Activated CD4-positive, alpha-beta T cell treated with anti-CD3 and anti-CD28 coated beads, Interleukin-10, Interleukin-2, amounts not matched to agents 100 ng/mL and 50 ng/mL, durations not matched to agents 16 hours and 8 hours (primary cell): ENCODE measurements at places on chromosomes 16 and 17.
A peak's percentile ranks its signal among the peaks of the same experiment; 100 is the strongest.

- DNase-seq: peak; percentile 92
These were observed 7.5 kb downstream of the UBE2Z start for GRCh38 chr17:48915459-48916282.

DNA sequence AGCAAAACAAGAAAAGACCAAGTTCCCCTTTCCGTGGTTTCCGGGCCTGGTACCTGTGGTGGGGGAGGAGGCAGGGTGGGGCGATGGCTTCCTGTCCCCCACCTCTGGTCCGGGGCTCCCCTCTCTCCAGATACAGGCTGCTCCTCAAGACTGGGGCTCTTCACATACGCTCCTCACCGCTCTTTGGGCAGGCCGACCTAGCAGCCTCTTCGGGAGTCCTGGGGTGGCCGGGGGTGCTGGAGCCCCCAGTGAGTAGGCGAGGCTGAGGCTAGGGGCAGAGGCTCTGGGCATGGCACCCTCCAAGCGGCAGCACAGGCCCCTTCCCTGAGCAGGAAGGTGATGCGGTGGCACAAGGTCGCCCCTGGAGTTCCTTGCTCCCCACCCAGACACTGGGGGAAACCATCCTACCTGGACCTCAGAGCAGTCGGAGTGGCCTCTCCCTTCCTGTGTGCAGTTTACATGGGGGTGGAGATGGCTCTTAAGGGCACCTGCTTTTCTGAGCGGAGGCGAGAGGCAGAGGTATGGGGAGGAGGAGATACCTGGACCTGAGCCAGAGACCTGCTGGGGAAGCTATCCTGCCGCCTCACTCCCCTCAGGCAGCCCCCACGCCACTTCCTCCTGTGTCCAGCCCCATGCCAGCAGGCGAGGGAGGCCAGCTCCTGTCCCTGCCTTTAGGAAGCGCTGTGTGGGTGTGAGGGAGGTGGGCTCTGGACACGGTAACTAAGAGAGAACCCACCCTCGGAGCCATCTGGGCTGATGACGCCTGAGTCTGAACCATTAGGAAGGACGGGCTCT lies 891 bp downstream of the CORO1A start:
- DNase-seq: peak; percentile 90

GRCh38 chr17:9072696-9073339 lies 51.5 kb downstream of the NTN1 start:
- no peak for DNase-seq

- DNase-seq: no peak
These were observed 64.6 kb downstream of the PLCG2 start for GRCh38 chr16:81843683-81844082.

GRCh38 chr17:64418506-64419339 lies 28.1 kb upstream of the PECAM1 start:
- peak; percentile 58 for DNase-seq

GRCh38 chr16:74698222-74698621 lies 2.4 kb downstream of the MLKL start:
- peak; percentile 59 for DNase-seq

GRCh38 chr17:4898927-4899326 lies 409 bp upstream of the C17orf107 start:
- no peak for DNase-seq

- DNase-seq: no peak
These were observed 33.2 kb upstream of the USP7 start for GRCh38 chr16:8996891-8997290.

DNA sequence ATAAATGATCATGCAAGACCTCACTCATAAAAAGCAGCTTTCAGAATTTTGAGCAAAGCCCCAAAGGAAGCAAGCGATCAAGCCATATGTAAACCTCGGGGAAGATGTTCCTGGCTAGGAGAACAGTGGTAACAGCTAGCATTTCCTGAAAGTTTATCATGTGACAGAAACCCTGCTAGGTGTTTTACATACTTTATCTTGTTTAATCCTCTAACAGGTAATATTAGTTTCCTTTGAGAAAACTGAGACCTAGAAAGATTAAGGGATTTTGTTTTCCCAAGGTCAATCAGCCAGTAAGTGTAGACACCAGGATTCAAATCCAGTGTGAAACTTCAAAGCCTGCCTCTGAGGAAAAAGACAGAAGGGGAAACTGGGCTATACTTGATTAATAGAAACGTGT lies 362.4 kb upstream of the MAF start:
- no peak for DNase-seq

DNA sequence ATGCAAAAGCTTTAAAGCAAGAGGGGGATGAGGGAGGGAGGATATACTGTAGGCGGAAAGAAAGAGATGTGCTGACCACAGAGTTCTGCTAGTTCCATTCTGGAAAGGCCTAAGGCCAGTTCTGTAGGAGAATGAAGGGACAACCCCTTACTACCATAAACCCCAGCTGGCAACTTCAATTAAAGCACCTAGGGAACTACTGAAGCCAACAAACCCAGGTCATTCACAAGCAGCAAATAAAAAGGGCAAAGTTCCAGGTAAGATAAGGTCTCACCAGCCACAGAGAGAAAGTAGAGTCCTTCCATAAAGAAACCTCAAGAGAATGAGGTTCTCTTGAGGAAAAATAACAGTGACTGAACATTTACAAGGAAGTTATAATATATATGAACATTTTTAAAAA lies 12.8 kb downstream of the TERF2 start:
- no peak for DNase-seq

DNA sequence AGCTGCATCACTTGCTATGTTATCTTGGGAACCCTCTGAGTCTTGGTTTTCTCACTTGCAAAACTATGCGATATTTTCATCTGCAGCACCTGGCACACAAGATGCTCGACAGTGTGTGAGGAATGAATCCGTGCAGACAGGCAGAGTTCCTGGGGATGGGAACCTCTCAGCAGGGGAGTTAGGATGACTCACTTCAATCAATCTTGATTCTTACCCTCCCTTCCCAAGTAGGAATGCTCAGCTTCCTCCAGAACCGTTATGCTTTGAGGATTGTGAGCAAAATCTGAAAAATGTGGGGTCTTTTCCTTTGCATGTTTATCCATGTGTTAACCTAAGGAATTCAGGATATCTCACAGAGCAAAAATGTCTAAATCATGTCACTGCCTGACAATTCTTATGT lies 68.9 kb upstream of the HNF1B start:
- DNase-seq: no peak

DNA sequence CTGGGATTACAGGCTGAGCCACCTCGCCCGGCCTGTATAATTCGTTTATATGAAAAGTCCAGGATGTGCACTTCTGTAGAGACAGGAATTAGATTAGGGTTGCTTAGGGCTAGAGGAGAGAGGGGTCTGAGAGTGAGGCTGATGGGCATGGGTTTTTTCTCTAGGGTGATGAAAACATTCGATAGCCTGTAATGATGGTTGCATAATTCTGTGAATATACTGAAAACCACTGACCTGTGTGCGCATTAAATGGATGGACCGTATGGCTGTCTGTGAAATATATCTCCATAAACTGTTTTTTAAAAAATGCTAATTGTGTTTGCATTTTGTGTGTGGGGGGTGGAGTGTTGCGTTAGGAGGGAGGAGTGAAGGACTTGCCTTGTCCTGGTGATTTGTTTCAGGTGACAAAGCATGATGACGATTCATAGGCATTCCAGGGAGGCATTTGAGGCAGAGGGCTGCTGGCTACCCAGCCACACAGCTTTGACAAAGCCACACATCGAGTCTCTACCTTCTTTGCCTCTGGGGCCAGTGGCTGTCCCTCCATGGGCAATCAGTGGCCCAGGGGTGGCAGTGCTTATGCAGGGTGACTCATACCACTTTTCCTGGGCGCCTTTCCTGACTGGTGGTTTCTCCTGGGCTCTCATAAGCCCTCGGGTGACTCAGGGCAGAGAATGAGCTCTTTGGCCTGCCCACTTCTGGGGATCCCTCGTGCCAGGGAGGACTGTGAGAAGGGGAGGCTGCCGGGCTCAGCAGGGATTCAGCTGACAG lies 148.5 kb upstream of the WSCD1 start:
- no peak for DNase-seq

DNA sequence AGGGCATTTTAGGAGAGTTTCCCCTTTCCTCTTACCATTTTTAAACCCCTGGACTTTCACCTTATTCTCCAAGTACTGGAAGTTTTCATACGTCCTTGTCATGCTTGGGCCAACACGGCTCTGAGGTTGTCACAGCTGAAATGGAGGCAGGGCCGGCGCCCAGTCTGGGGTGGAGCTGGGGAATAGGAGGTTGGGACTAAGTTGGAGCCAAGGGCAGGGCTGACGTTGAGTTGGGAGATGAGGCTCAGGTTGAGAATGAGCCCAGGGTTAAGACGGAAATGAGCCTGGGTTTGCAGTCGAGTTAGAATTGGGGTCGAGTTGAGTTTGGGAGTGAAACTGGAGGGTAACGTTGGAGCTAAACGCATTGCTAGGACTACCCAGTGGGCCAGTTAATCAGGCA lies 1.3 kb downstream of the CLEC10A start:
- no peak for DNase-seq

GRCh38 chr16:11105038-11105903 lies 150.7 kb downstream of the SOCS1 start:
- DNase-seq: peak; percentile 87

DNA sequence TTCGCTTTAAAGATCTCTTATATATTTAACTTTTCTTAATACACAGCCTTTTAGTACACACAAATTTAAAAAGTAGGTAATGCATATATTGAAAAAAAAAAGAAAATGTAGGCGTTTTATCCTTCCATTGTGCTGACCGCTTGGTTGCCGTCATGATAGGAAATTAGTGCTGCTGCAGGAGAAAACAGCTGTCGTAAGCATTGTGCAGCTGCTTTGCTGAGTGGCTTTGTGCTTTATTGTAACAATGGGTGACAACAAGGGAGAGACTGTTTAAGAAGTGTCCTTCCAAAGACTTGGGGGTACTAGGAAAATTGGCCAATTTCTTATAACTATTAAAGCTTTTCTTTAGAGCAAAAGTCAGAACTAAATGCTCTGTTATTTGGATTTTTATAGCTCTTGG lies 5.0 kb downstream of the HERPUD1 start:
- no peak for DNase-seq

DNA sequence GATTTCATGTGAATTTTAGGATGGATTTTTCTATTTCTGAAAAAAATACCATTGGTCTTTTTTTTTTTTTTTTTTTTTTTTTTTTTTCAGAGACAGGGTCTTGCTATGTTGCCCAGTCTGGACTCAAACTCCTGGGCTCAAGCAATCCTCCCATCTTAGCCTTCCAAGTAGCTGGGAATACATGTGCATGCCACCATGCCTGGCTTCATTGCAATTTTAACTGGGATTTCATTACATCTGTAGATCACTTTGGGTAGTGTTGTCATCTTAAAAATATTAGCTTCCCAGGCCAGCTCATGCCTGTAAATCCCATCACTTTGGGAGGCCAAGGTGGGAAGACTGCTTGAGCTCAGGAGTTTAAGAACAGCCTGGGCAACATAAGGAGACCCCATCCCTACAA lies 54.8 kb downstream of the TOM1L2 start:
- no peak for DNase-seq

- DNase-seq: no peak
These were observed 119.4 kb downstream of the OR1D5 start for GRCh38 chr17:2943981-2944380.

DNA sequence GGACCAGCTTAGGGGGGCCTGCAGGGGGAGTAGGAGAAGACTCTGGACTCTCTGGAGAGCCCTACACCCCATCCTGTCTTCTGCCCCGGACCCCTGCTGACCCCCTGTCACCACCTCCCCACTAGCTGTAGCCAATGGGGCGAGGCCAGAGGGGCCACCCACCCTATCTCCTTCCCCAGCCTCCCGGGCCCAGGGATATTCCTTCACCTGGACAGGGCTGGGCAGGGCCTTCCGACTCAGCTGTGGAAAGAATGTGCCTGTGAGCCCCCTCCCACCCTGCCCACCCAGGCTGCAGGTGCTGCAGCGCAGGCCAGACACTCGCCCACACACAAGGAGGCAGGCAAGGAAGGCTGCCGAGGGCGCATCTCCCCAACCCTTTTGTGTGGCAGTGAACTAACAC lies 23.0 kb downstream of the TSPOAP1 start:
- DNase-seq: no peak

DNA sequence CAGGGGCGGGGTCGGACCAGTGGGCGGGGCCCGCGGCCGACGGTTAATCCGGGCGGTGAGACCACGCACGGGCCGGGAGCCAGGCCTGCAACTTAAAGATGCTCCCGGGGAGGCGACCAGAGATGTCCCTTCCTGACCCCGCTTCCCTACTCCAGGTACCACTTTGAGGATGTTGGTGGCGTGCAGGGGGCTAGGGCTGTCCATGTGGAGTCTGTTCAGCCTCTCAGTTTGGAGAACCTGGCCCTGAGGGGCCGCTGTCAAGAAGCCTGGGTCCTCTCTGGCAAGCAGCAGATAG lies 580 bp downstream of the RANGRF start:
- peak; percentile 85 for DNase-seq

DNA sequence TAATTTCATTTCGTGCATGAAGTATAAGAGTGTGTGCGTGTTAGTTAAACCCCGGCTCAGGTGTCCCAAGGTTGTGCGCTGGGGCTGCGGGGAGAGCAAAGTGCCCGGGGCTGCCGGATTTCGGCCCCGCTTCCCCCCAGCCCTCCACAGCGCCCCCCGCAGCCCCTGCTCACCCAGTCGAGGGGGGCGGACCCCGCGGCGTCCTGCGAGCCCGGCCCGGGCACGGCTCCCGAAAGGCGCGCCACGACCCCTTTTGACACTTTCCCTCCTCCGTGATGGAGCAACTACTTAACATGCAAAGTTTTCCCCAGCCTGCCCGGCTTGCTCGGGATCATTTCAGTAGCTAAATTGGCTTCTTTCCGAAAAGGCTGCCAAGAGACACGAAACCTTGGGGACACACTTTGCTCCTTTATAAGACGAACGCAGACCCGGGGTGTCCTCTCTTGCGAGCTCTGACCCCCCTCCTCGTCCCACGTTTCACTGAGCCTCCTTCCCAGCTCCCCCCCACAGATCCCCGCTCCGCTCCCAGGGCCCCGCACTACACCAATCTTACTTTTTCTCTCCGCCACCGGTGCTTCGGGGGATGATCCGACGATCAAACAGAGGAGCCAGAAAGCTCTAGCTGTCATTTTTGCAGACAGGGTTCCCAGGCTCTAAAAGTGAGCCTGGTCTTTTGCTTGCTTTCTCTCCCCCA lies 552 bp downstream of the C17orf58 start:
- DNase-seq: peak; percentile 19
